Left hindlimb (tissue), 1 donor: ENCODE measurements at places on chromosomes 12 and 14.

GRCh38 chr12:128810182-128811127, 13.3 kb downstream of the SLC15A4 start:
- no peak for DNase-seq

DNA sequence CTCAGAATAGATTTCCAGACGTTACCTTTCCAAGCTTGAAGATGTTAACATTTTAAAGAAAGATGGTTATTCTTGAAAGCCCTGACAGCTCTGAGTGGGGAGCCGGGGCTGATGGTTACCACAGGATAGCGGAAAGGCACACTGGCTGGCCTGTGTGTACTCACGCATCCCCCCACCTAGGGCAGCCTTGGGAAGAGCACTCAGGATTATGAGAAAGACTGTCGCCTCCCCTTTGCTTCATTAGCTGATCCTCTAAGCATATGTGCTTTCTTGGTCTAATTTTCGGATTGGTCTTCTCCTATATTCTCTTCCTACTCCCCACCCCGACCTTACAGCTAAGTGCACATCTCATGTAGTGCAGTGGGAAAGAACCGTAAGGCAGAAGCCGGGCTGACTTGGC, 20.7 kb downstream of the NTF3 start:
- no peak for DNase-seq

DNA sequence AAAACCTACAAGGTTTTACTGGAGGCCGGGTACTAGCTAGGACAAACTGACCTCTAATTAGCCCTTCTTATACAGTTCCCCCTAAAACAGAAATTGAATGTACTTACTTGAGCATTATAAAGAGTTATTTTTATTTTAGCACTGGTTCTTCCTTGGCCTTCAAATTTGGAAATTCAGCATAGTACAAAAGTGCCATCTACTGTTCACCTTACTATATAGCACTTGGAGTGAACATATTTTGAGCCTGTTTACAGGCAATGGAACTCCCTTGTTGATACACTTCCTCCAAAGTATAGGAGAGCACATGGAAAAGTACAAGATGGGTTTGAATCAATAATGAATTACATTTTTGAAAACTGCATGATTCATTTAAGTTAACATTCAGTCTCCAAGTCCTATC, 3.9 kb upstream of the POC1B start:
- DNase-seq, result no peak

DNA sequence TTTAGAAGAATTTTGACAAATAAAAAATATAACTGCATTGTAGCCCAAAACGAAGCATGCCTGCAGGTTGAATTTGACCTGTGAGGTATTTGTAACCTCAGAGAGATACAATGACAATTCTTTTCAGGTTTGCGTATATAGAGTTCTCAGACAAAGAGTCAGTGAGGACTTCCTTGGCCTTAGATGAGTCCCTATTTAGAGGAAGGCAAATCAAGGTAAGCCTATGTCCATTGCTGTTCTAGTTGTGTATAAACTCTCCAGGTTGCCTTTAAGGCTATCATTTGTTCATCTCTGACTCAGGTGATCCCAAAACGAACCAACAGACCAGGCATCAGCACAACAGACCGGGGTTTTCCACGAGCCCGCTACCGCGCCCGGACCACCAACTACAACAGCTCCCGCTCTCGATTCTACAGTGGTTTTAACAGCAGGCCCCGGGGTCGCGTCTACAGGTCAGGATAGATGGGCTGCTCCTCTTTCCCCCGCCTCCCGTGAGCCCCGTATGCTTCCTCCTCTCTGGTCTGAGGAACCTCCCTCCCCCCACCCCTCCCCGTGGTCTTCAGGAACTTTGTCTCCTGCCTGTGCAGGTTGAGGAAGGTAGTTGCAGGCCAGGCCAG, 2.7 kb downstream of the PABPN1 start:
- no peak for DNase-seq

GRCh38 chr12:107319533-107320032, 226.2 kb upstream of the CRY1 start:
- peak; percentile 33 for DNase-seq

DNA sequence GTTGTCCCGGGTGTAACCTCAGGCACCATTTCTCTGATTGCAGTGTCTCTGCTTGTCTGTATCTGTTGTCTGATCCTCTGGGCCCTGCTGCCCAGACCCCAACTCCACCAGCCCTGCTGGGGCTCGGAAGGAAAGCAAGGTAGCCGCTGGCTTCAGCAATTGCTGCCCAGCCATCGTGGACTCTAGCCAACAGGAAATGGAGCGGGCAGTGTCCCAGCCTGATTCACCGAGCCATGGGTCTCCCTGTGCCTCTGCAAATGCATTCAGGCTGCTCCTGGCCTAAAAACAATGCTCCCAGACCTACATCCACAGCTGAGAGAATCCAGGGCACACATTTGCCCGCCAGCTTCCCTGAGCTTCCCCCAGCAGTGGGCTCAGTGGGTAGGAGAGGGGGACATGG, 9.2 kb downstream of the TUNAR start:
- DNase-seq, result no peak

- DNase-seq, result peak; percentile 65
These were observed 32.1 kb downstream of the FMNL3 start for GRCh38 chr12:49675137-49675536.

DNA sequence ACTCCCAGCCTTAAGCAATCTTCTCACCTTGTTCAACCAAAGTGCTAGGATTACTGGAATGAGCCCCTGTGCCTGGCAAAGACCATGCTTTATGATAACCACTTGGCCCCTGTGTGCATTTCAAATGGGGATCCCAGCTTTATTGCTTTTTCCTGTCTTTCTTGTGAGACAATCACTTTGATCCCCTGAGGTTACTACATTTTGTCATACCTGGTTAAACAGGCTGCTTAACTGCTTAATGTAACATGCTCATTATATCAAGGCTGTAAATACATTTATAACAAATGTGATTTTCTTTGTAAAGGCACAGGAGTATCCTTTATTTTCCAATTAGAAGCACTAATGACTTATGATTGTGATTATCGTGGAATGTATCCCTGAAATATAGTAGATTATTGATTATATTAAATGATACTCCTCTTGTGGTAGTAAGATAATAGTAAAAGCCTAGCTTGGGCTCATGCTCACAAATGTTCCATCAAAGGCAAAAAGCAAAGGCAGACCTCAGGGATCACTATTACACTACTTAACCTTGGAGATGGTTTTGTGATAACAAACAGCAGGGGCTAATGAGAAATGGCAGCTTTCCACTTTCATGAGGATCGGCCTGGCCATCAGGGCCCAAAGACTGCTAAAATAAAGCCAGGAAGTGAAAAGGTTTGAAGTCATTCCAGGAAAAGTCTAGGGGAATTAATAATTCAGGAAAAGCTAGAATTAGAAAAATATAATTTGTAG, 290.8 kb upstream of the MDGA2 start:
- DNase-seq, result no peak

DNA sequence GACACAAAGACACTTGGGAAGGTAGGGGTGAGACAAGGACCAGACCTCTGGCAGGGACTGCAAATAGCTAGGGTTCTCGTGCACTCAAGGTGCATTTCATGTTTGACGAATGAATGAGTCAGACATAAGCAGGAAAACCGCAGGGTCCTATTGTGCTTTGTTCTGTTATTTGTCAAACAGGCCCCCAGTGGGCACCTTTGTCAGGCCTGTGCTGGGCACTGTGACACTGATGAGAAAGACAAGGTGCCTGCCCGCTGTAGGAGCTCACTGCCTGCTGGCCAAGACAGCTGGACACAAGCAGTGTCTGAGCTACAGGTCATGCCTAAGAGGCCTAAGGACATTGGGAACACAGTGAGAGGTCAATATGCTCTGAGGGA, 2.3 kb downstream of the OTUB2 start:
- no peak for DNase-seq

GRCh38 chr14:64468451-64468850, 3.2 kb downstream of the AKAP5 start:
- DNase-seq, result no peak

GRCh38 chr14:71554323-71554722, 377.9 kb upstream of the RGS6 start:
- no peak for DNase-seq

- DNase-seq, result no peak
These were observed 17.7 kb upstream of the C1S start for GRCh38 chr12:7042842-7043241.

DNA sequence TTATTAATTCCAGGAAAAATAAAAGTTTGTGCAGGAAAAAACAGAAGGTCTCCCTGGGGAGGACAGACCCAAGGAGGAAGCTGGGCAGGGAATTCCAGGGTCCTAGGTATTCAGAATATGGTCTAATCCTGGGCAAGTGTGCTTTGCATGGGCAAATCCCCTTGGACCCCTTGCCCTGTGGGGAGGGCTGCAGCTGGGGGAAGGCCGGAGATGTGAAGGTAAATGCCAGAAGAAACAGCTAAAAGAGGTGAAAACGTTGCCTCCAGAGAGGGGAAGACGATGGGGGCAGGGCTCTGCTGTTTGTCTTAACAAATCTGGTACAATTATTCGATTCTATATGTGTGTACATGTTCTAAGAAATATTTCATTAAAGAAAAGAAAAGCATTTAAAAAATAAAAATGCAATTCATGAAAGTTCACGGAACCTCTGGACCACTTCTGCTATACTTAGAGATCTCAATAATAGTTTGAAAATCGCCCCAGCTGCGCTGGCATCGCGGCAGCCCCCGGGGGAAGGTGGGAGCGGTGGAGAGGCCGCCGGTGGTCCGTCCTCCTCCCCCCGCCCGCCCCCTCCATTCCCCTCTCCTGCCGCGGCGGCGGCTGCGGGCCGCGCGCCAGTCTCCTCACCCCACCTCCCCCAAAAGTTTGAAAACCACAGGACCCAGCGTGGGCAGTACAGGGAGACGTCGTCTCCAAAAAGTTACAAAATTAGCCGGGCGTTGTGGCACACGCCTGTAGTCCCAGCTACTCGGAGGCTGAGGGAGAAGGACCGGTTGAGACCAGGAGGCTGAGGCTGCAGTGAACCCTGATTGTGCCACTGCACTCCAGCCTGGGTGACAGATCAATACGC, 1.5 kb upstream of the PRPF40B start:
- DNase-seq, result no peak

- DNase-seq, result peak; percentile 43
These were observed 222.2 kb upstream of the TMEM260 start for GRCh38 chr14:56357428-56357827.

DNA sequence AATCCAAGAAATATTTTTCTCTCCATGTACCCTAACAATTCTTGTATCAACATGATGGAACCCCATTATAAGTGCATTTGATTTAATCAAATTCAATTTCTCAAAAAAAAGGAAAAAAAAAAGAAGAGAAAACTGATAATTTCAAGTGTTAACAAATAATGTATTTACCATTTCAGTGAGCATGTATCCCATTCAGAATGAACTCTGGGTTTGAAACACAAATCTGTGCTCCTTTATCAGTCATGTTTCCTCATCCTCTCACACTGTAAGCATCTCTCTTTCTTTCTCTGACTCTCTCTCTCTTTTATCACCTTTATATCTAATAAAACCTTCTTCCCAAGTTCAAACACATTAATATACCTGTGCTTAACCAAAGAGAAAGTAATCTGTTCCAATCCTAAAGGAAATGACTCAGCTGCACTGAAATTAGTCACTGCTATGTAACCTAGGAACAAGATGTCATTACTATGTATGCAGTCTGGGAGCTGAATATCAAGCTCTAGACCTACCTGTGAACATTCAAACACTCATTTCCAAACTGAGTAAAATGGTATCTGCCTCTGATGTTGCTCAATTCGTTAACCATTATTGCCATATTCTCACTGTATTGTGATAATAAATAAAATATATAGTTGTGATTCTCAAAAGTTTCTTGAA, 135.0 kb upstream of the LRIG3 start:
- DNase-seq, result no peak

DNA sequence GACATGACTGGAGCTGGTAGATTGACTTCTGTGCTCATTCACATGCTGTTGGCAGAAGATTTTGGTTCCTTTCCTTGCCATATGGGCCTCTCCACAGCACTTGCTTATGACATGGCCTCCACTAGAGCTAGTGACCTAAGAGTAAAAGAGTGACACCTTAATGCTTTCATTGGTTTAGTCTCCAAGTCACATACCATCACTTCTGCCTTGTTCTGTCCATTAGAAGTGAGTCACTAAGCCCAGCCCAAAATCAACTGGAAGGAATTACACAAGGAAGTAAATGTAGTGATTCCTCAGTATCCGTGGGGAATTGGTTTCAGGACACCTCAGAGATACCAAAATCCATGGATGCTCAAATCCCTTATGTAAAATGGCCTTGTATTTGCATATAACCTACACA, 81.3 kb downstream of the PPHLN1 start:
- DNase-seq, result no peak

DNA sequence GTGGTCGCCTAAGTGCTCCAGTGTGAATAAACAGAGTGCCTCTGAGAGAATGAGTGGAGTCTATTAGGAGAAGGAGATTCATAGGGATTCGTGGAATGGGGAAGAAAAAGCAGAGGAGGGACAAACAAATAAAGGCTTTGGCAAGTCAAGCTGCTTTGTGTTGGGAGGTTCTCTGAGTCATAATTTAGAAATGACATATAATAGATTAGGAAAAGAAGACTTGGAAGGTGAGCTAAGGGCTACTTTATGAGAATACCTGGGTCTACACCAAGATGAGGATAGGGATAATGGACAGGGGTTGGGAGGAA, 6.4 kb upstream of the NTN4 start:
- DNase-seq, result no peak

GRCh38 chr12:29208060-29208459, 59.0 kb downstream of the FAR2 start:
- DNase-seq, result no peak

DNA sequence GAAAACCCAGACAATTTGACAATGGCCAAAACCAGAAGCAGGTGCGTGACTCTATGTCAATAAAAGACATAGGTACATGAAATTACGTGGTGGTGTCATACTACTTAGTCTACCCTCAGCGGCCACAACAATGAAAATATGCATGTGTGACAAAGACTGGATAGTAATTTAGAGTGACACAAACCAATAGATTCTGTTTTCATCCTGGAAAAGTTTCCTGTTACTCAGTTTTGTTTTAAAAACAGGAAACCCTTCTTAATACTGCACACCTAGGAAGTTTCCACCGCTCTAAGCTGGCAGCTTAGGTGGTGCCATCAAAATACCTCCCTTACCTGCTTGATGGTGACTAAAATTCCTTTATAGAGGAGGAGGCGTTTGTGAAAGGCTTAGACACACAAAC, 15.1 kb downstream of the POU6F1 start:
- no peak for DNase-seq

DNA sequence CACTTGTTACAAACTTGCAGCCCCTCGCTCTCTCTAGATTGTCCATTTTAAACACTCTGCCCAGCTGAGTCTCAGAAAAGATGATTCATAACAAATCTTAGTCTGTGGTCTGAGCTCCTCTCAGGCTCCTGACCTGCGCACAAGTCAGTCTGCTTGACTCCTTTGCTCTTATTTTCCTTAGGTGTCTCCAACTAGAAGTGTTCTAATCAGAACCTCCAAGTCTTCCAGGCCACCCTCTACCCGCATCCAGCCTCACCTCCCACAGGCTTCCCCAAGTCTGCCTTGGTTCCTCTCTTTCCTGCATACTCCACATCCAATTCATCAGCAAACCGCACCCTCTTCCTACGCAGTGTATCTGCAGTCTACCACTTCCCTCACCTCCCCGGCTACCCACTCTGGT, 42.4 kb upstream of the BDKRB2 start:
- no peak for DNase-seq

- no peak for DNase-seq
These were observed 27.2 kb downstream of the NOC4L start for GRCh38 chr12:132171293-132171967.
